NCI-H82 (cell line): ENCODE measurements at places on chromosomes 2 and 18.

- no peak for DNase-seq
Observed at GRCh38 chr18:13433125-13433524, 214.6 kb downstream of the LDLRAD4 start.

DNA sequence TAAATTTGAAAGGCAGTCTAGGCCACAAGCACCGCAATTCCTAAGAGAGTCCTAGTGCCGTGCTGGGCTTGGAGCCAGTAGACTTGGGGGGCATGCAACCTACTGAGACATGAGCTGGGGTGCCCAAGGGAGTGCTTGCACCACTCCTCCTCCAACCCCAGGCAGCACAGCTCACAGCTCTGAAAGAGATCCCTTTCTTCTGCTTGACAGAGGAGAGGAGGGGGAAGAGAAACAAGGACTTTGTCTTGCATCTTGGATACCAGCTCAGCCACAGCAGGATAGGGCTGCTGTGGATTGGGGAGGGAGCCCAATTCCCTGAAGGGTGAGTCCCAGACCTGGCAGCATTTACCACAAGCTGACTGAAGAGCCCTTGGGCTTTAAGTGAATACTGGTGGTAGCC is 134.6 kb downstream of the TMEM131 start:
- no peak for DNase-seq

DNA sequence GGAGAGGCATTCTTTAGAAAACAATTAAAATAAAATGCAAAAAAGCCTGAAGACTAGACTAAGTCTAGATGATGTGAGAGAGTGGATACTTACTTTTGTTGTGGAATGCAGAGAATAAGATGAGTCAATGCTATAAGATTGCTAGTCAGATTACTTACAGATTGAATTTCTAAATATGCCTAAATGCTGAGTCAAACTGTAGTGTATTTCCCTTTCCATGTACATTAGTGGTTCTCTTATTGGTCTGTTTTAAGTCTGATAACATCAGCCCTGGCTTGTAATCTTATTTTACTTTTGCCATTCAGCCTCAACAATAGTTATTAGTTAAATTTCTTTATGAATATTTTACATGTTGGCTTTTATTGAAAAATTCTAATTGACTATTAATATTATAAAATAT is 702.7 kb downstream of the SOCS6 start:
- DNase-seq, result no peak

DNA sequence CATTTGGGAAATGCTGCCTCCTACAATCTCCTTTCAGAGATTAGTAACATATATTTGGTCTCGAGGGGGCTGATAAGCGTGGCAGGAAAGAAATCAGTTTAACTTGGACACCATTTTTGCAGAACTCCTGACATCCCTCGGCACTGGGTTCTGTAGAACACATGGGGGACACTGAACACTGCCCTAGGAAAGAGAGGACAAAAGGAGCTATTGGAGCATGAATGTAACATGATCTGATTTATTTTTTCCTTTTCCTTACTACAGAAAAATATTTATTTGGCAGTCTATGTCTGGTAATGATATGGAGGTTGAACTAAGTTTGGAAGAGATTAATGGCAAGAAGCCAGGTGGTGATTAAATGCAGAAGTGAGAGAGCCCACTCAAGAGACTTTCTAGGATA is 153.8 kb downstream of the AFF3 start:
- DNase-seq, result no peak

DNA sequence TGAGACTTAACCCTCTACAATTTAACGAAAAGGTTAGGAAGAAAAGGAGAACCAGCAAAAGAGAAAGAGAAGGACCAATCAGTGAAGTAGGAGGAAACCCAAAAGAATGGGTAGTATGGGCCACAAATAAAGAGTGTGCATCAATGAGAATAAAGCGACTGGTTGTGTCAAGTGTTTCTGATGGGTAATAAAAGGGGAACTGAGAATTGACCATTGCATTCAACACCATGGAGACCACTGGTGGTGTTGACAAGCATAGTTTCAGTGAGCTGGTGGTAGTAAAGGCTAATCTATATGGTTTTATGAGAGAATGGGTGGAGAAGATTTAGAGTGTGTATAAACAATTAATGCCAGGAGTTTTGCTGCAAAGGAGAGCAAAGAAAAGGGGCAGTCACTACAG is 75.4 kb downstream of the CSRNP3 start:
- DNase-seq, result no peak

DNA sequence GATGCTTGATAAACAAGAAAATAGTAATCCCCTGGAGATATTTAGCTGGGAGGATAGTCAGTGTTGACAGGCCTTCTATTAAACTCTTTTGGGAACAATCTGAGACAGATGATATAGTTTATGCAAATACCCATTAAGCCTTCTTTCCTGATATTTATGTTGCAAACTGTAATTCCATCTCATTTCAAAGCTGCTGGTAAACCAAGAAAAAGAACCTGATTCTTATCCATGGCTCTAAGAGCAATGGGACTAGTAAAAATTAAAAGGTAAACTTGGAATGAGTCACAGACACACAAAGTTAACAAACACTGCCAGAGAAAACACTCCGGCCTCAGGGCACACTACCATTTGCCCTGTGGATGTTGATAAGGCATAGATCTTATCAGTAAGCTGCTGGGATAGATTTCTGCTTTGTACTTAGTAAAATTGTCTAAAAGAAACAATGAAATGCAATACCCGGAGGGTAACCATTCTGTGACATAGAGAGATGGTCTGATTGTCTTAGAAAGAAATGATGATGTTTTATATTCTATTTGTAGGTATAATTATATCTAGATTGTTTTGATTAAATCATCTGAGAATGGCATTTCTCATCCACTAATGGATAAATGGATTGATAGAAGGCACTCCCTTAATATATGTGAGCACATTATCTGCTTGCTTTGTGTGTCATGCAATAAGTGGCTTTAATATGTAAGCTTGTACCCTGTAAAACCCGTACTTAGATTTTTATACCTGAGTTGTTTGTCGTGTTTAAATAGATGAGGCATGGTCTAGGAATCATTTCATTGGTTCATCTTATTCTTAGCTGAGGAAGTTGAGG is 13.2 kb downstream of the GALR1 start:
- DNase-seq, result no peak

DNA sequence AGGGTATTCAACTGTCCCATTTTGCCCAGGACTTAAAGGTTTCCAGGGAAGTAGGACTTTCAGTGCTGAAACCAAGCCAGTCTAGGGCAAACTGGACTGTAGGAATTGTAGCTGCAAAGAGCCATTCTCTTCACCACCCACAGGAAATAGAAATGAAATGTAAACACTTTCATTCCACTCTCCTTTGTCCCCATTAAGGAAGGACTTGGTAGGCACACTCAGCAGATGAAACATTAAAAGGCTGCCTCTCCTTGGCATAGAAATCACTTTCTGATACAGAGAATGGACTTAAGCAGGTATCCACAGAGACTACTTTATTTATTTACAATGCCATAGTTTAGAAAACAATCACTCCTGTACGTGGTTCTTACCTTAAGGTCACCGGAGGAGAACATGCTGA is 102.9 kb upstream of the CCDC195 start:
- DNase-seq, result no peak

DNA sequence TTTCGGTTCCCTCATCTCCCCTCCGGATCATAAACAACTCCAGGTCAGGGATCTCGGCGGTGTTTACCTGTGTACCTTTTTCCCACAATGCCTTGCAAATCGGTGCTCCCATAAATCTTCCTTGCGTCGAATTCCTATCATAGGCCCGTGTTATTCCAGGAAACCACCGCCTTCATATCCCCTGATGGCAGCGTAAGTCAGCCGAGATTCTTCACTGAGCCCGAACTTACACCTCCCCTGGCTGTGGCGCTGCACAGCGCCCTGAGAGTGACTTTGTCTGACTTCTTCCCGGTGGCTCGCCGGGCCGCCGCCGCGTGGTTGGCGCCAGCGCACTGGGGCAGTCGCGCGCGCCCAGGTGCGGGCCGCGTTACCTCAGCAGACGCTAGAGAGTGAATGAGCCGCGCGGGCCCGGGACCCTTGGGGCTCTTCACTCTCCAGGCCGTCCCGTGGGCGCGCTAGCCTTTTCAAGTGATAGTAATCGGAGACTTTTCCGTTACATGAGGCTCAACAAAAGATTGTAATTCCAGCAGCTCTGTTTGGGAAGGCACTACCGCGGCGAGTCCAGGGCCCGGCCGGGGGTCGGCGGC is 101.6 kb downstream of the SPTBN1 start:
- peak; percentile 73 for DNase-seq

DNA sequence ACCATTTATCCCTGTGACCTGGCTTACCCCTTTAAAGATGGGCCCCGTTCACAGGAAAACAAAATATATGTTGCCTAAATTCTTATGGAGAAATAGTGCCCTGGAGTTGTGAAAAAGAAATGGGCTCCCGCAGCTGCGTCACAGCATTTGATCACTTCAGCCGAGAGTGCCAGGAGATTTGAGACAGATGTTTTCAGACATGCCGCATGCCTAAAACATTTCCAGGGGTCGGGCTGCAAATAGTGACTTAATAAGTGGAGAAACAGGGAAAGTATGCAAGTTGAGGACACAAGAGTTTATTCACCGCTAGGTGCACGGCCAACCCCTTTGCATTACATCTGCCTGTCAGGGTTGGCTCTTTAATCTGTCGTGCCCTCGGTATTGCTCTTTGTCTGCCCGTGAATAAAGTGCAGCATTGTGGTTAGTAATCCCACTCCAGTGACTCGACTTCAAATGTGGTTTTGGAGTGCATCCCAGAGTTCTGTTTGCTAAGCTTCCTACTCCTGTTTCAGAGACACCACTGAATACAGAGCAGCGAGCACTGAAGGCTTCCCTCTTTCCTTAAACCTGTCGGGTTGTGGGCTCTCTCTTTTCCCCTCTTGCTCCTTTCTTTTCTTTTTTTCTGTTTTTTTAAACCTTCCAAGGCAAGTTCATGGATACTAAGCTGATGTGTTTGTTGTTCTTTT is 187.5 kb downstream of the LTBP1 start:
- DNase-seq, result peak; percentile 10

DNA sequence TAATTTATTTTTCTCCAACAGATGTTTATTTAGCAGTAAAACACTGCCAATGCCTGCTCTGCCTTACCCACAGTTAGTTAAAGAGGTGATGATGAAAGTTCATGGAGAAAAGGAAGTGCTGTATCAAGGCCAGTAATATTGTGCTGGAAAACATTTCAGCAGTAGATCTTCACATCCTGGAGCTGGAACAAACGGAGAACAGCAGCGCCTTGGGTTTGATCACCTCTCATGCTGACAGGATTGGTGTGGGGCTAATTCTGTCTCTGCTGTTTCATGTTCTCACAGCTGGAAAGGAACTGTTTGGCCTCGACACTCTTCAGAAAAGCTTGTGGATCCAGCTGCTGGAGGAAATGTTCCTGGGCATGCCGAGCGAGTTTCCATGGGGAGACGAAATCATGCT is 61.5 kb upstream of the RPE start:
- DNase-seq, result no peak

DNA sequence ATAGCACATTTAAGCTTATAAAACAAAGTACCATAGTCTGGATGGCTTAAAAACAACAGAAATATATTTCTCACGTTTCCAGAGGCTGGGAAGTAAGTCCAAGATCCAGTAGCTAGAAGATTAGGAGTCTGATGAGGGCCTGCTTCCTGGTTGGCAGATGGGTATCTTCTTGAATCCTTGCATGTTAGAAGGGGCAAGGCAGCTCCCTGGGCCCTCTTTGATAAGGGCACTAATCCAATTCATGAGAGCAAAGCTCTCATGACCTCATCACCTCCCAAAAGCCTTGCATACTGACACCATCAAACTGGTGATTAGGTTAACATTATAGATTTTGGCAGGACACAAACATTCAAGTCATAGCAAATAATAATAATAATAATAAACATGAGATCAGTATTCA is 146.4 kb downstream of the CCDC102B start:
- peak; percentile 76 for DNase-seq

DNA sequence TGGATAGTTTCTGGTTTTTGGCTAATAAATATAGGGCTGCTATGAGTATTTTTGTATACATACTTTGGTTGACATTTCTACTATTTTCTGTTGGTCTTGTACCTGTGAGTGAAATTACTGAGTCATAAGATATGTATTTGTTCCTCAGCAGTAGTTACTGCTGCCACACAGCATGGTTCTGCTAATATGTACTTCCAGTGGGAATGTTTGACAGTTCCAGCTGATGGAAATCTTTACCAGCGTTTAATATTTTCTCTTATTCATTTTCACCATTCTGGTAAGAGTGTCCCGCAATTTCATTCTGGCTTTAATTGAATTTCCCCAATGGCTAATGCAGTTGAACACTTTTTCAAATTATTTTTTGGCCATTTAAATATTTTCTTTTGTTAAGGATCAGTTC is 57.9 kb upstream of the IL1R1 start:
- no peak for DNase-seq

DNA sequence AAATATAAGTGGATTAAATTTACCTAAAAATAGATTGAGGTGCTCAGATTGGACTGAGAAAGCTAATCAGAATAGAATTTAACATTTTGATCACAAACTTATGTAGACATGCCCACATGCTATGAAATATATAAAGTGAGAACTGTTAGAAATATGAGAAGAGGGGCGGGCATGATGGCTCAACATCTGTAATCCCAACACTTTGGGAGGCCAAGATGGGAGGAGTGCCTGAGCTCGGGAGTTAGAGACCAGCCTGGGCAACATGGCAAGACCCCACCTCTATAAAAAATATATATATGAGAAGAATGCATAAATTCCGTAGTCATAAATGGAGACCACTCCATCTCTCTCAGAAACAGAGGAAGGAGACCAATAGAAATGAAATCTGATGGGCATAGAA is 25.7 kb downstream of the NTSR2 start:
- DNase-seq, result no peak

DNA sequence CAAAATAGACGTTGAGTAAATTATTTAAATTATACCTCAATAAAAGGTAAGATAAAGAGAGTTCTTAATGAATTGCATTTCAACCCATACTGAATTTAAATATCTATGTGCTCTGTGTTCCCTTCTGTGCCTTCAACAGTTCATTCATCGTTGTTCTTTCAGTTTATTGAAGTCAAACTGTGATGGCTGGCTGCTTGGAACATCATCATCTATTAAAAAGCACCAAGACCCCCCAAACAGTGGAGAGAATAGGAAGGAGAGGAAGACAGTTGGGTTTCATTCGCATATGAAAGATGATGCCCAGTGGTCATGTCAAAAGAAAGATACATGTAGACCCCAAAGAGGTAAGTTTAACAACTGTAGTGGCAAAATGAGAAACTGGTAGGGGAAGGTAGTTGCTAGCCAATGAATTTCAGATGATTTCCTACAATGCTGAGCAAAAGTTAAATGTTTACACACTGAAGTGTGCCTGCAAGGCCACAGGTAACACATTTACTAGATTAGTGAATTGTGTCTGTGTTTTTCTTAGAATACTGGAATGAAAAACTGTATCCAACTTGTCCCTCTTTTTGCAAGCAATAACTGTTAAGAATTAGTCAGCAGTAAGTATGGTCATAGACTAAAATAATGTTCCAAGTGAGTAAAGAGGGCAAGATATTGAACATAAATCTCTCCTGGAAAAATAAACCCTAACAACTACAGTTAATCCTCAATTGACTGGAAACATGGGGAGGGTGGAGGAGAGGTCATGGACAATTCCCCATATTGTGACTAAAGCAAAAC is 331.3 kb downstream of the KIAA1328 start:
- no peak for DNase-seq

DNA sequence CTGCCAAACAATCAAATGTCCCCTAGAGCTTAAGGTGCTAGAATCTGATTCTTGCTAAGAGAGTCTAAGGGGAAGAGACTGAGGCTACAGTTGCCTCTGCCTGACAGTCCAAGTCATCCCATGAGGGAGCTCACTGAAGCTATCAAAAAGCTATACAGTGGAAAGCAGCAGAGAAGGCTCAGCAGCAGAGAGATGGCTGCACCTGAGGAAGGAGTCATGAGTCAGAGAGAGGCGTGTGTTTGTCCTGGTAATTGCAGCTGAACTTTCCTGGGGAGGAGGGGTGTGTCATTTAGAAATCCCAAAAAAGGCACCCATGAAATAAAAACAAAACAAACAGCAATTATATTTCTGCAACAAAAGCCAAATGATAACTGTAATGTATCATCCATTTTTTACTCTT is 305.2 kb upstream of the UBE2E3 start:
- no peak for DNase-seq
